ENCODE measurements at places on chromosomes 1 and 21.

DNA sequence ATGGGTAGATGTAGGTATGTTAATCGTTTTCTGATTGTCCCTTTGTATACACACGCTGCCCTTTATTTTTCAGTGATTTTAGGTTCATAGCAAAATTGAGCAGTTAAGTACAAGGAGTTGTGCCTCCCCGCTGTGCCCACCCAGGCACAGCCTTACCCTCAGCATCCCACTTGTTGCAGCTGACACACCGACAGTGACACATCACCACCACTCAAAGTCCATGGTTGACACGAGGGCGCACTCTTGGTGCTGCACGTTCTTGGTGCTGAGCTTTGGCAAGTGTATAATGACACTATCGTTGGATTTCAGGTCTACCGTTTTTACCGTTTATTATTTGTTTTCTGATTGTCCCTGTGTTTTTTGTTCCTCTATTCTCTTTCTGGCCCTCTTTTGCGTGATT lies 15.6 kb downstream of the C1orf159 start:
- DNase-seq: no peak

GRCh38 chr1:6688757-6689156 lies 12.9 kb downstream of the DNAJC11 start:
- no peak for DNase-seq

GRCh38 chr21:18387994-18388393 lies 15.6 kb downstream of the TMPRSS15 start:
- no peak for DNase-seq

DNA sequence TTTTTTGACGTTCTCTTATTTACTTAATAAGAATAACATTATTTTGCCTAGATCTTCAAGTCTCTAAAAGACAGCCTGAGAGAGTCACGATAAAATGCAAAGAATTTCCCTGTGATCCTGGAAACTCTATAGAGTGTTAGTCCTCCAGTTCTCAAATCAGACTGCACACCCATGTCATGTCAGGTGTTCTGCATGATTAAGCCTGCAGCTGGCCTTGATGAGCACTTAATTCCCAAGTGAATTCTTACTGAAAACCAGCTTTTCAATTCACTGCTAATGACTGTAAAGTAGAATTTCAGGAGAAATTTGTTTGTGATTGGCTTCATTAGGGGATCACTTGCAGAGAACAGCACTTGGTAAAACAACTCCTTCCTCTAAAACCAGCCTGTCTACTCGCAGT lies 41.9 kb downstream of the CHML start:
- no peak for DNase-seq

- DNase-seq: no peak
Measured at GRCh38 chr1:82931006-82931405, 1067.9 kb downstream of the TTLL7 start.

DNA sequence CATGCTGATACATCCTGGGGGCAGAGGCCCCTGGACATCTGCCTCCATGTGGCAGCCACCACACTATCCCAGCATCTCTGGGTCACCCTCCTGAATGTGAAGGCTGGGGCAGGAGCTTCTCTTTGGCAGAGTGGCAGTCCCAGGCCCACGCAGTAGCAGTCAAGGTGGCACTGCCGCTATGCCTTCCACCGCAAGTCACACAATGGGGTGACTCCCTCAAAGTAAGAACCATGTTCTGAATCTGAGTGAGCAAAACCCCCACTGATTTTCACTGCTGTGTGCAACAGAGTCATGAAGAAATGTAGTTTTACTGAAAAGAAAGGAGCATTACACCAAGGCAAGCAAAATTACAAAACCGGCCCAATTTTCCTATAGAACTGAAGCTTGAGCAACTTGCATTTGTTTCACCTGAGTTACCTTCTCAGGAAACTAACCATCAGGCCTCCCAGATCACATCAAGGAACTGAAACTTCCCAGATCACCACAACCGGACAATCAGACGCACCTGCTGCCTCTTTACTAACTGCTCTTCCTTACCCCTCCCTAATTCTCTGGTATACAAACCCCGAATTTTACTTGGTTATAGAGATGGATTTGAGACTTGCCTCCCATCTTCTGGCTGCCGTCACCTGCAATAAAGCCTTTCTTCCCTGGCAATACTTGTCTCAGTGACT lies 102.6 kb downstream of the PCP4 start:
- DNase-seq: no peak

- no peak for DNase-seq
Measured at GRCh38 chr1:186218654-186219352, 156.2 kb downstream of the TPR start.

GRCh38 chr1:48645883-48646282 lies 130.8 kb downstream of the BEND5 start:
- no peak for DNase-seq

DNA sequence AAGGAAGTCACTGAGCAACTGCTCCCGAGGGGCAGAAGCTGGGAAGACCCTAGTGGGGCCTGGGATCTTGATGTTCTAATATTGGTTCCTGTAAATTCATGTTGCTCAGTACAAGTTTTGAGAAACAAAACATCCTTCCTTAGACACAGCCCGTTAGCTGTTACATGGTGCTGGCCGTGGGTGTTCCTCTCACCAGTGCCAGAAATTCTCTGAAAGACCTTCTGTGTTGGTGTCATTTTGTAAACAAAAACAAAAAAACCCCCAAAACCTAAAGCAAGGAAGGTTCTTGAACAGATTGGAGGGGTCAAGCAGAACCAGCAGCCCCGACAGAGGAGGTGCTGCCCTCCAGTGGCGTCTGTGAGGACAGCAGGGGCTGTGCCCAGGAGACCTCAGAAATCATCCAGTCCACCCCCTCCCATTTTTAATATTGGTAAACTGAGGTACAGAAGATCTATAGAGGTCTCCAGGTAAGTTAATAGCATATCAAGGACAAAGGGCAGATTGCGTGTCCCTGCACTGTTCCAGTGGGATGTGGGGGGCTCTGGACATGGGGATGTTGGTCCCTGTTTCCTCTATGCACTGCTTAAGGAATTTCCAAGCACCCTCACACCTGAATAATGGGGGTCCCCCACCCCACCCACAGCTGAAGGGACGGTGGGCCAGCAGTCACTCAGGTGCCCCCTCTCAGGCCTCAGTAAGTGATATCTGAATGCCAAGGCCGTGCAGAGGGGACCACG lies 38.2 kb downstream of the SLC2A7 start:
- peak; percentile 35 for DNase-seq

GRCh38 chr1:111592389-111593361 lies 26.9 kb upstream of the RAP1A start:
- peak; percentile 14 for DNase-seq

DNA sequence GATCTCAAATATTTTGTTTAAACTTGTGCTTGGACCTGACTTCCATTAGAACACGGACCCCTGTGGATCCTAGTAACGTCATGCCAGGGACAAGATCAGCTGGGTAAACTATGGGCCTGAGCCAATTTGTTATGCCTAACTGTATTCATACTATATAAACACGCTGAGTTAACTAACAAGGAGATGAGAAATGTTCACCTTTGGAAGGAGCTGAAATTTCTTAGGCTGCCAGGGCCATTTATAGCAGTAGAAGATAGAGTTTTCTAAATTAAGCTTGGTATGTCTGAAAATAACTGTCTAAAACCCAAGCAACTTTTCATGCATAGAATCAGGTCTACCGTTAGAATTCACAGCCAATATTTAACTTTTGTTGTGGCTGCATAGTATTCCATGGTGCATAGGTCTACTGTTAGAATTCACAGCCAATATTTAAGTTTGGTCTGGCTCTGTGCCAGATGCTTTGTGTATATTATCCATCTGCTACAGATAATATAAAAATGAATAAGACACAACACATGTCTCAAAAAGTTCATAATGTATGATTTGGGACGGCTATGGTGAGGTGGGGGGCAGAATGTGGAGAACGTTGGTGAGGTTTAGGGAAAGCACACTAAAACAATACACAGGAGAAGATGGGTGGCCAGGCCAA lies 61.5 kb downstream of the NMNAT2 start:
- no peak for DNase-seq

All from hypothalamus (tissue), 51 donors.